ENCODE measurements at places on chromosomes 4 and X.

DNA sequence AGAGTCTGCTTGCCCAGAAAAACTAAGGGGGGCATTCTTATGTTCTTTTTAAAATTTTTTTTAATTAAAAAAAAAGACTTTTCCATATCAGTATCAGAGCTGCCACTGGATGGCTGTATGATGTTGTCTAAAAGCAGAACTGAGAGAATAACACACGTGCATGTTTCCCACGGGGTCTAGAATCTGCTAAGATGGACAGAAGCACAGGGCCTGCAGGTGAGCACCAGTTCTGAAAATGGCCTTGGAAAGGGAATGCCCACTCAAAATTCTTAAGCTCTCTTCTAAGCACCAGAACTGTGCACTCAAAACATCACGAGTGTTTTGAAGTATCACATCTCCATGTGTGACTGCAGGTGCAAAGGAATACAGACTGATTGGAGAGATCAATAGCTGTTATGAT is 61.1 kb downstream of the ARAP2 start:
- DNase-seq: no peak

DNA sequence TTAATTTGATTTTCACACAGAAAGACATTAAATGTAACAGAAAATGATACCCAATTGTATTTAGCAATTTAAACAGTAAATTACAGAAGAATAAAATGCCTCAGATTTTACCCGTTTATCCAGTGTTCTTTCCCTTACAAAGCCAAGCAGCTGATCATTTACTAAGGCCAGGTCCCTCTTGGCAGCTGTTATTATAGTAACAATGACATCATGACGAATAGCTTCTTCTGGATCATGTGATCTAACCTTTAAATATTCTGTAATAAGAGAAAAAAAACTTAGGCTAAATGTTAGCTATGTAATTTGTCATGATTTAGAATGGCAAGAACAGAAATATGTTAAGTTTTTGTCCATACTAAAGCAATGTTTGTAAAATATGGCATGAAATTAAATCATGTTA is 69.4 kb downstream of the PDS5A start:
- DNase-seq: no peak

DNA sequence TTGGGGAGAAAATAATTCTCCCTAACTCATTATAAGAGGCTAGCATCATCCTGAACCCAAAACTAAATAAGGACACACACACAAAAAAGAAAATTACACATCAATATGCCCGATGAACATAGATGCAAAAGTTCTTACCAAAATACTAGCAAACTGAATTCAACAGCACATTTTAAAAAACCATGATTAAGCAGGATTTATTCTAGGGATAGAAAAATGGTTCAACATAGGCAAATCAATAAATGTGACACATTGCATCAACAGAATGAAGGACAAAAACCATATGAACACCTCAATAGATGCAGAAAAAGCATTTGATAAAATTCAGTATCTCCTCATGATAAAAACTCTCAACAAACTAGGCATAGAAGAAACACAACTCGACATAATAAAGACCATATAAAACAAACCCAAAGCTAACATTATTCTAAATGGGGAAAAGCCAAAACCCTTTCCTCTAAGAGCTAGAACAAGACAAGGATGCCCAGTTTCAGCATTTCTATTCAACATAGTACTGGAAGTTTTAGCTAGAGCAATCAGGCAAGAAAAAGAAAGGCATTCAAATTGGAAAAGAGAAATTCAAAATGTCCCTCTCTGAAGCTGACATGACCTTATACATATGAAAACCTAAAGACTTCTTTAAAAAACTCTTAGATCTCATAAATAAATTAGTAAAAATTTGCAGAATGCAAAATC is 200.9 kb downstream of the NKX6-1 start:
- DNase-seq: no peak

DNA sequence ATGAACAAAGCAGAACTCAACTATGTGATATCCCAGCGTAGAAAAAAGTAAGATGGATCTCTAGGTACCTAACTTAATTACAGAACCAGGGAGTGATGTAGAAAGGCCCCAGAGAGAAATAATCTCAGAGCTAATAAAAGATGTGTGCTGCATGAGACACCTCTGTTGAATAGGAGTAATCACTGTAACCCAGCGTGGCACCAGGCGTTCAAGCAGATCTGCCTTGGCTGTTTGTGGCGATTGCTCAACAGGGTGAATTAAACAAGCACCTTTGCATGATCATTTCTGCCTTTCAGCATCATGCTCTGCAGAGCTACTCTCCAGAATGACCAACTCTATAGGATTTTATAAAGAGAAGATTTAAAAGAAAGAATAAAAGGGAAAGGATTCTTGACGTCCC is 81.7 kb upstream of the KCNIP4 start:
- DNase-seq: no peak

All from activated CD4-positive, alpha-beta T cell treated with anti-CD3 and anti-CD28 coated beads for 48 hours (primary cell).